ENCODE measurements at places on chromosomes 4 and X.
A peak's percentile ranks its signal among the peaks of the same experiment; 100 is the strongest.

- no peak for DNase-seq
Observed at GRCh38 chr4:98568941-98569663, 89.3 kb downstream of the TSPAN5 start.

- peak; percentile 52 for DNase-seq
Observed at GRCh38 chr4:6695660-6696610, 2.3 kb downstream of the S100P start.

DNA sequence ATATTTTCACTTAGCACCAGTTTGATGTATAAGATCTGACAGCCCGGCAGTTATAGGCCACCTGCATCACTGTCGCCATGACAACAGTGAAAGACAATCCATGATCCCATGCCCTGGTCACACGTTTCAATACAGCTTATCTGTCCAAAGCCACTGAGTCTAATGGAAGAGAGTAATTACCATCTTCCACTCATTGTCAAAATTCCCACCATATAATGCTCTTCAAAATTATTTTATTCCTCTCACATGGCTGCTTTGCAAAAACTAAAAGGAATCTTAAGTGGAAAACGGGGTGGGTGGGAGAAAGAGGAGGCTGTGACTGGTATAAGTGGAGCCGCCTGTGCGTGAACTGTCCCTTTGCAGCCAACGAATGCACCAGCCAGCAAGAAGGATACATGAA is 44.2 kb downstream of the MAML3 start:
- DNase-seq: no peak

DNA sequence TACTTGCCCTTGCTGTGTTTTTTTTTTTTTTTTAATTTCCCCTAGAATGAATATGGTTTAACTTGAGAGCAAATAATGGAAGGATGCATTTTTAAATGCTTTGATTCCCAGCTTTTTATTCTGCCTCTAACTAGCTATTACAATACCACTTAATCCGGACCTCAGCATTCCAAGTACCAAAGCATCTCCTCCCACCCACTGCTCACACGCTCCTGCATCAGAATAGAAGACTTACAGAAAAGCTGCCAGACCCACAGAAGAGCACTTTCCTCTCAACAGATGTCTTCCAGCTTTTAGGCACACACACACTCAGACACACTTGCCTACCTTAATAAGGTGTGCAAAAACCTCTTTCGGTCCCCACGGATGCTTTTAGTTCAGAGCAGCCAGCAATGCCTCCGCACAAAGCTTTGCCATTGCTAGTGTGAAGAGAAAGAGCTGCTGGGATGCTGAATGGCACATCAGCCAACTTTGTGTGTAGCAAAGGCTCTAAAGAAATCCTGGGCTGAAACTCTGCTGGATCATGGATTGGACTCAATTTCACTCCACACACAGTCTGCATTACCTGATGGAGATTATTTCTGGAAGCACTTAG is 1056.2 kb downstream of the DMD start:
- DNase-seq: no peak

DNA sequence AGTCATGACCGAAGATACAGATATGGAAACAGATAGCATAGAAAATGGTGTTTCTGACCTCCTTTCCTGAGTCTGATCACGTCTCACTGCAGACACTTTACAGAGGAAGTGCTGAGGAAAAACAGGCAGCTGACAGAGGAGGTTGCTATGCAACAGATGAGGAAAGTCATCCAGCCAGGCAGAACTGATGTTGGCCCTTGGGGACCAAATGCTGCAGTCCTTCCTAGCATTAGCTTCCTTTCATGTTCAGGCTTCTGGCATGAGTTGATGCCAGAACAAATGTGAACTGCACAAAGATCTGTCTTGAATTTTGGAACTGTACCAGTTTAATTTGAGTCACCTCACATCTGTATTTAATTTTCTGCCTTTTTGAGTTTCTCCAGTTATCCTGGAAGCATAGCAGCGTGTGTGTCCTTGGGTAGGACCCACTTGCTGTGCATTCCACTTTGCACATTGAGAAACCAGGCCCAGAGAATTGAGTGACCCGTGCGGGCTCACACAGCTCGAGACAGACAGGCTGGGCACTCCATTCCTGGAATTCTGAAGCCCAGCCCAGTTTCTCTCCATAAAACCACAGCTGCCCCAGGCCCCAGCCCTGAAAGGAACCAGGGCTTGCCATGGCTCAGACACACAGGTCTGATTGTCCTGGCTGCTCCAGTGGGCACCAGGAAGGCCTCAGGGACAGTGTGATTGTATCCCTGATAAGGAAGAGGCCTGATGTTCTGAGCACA is 1.4 kb upstream of the MAGED1 start:
- no peak for DNase-seq

- DNase-seq: no peak
Observed at GRCh38 chrX:7164174-7164573, 16.2 kb upstream of the PUDP start.

DNA sequence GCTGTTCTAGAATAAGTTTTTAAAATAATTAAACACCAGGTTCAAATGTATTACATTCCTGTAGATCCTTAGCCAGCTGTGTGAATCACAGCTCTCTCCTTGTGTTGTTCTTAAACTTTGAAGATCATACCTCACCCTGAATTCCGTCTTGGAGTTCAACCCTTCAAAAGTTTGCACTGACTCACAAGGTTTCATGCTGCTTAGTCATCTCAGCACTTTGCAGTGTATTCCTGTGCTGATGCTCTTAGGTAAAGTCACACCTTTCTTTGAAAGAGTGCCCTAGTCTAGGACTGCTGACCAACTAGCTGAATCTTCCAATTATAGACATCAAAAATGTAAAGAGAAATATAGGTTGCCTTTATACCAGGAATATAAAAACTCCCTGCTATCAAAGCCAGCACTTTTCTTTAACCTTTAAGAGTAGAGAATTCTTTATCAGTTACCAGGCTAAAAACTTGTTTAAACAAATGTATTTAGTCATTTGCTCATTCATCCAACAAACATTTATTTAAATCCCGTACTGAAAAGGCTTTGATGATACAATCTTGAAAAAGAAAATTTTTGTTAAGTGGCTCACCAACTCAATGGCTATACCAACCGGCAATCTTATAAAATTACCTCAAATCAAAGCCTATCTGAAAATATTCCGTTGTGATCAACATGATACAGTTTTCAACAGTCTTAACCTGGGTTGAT is 169.7 kb downstream of the RAP1GDS1 start:
- DNase-seq: no peak

DNA sequence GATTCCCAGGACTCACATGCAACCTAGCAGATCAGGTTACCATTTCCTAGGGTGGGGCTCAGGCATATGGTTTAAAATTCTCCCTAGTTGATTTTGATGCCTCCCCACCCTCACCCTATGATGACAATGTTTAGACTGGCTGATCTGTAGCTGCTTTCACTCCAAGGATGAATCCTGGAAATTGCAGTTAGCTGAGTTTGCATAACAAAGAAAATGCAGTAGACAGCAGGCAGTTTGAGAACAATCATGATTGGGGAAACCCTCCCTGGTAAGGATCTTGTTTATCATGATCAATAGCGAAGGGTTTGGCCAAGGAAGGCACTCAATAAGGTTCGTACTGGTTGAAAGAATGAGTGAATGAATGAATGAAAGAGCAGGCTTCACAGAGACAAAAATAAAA is 2.1 kb downstream of the ZNF518B start:
- DNase-seq: no peak

GRCh38 chr4:72016011-72016410 is 15.8 kb upstream of the NPFFR2 start:
- DNase-seq: no peak

DNA sequence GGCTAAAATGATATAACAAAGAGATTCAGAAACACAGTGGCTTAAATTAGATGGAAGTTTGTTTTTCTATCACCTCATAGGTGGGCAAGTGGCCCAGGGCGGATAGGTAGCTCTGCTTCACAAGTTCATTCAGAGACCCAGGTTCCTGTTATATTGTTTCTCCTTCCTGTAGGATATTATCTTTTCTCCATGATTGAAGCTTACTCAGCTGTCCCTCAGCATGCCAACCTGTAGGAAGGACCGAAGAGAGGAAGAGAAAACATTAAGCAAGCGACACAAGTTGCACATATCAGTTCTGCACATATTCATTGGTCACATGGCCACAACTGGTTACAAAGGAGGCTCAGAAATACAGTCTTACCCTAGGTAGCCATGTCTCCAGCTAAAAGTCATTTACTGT is 6.9 kb downstream of the KLHL5 start:
- DNase-seq: no peak

GRCh38 chrX:72046447-72046846 is 85.3 kb downstream of the RTL5 start:
- no peak for DNase-seq

GRCh38 chr4:7007142-7007907 is 35.8 kb upstream of the TADA2B start:
- DNase-seq: no peak

DNA sequence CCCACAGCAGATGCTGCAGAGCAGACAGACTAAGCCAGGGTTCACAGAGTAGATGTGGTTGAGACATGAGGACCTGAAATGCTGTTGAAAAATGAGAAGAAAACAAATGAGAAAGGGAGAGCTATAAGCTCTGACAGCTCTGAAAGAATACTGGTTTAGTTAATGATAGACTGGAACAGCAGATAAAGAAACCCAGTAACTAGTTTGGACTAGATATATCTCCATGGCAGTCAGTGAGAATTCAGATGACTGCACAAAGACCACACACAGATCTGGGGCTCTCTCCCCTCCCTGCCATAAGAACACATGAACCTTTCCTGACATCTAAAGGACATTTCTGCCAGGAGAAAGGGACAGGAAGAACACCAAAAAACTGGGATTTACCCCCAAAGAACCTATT is 8.2 kb downstream of the NAA11 start:
- DNase-seq: no peak

DNA sequence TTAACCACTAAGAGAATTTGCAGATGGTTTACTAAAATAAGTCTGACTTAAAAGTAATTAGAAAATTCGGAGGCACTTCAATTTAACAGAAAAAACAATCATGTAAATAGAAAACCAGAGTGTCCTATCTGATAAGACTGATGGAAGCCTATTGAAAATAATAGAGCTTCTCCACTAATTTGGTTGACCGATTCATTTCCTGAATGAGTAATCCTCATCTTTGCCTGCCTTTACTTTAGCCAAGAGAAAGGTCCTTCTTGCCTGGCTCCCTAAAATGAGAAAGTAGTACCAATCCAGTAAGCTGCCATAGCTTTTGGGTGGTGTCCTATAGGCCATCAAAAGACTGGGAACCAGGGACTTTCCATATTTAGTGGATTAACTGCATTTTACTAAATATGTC is 48.4 kb downstream of the KCNIP4 start:
- no peak for DNase-seq

GRCh38 chr4:184287697-184288255 is 70.1 kb upstream of the ENPP6 start:
- DNase-seq: no peak

- no peak for DNase-seq
Observed at GRCh38 chr4:168076989-168077725, 15.2 kb upstream of the ANXA10 start.

DNA sequence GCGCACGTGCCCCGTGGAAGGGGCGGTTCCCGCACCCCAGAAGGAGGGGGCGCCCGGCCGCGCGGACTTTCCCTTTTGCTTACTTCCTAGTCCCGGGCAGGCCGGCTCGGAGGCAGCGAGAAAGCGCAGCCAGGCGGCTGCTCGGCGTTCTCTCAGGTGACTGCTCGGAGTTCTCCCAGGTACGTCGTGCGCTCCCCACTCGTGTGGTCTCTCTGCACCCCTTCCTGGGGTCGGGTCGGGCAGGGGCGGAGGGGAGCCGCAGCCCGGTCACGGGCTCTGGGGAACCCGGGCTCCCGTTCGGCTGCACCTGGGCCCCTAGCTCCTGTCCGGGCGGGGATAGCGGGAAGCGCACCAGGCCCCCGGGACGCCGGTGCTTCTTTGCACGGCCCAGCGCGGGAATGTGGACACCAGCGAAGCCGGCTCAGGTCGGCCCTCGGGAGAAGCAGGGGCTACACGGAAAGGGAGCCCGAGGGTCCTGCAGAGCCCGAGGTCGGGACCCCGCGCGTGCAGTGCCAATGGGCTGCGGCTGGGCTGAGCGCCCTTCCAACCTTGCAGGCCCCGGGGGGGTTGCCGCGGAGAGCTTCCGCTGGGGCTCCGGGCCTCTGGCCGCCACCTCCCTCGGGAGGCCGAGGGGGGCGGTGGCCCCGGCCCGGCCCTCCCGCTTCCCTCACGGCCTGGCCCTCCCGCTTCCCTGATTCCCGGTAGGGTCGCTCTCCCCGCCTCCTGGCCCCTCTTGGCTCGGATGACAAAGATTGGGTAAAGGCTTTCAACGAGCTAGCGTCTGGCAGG is at the start of gene TLR2:
Gene TLR2 (plus strand): TSS at position 99 of the 789 bp plus-strand sequence. CDS start 18,628 bp downstream, outside the sequence.
- DNase-seq: peak; percentile 50

DNA sequence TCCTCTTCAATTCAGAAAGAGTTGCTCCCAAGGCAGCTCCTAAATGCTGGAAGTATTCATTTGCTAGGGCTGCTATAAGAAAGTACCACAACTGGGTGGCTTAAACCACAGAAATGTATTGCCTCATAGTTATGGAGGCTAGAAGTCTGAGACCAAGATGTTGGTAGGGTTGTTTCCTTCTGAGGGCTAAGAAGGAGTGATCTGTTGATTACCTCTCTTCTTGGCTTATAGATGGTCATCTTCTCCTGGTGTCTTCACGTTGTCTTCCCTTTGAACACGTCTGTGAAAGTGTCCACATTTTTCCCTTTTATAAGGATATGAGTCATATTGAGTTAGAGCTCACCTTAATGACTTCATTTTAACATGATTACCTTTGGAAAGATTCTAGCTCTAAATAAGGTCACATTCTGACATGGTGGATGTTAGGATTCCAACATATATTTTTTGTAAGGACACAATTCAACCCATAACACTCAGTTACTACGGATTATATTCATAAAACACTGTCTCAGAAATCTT is 266.3 kb downstream of the SPATA18 start:
- DNase-seq: no peak

DNA sequence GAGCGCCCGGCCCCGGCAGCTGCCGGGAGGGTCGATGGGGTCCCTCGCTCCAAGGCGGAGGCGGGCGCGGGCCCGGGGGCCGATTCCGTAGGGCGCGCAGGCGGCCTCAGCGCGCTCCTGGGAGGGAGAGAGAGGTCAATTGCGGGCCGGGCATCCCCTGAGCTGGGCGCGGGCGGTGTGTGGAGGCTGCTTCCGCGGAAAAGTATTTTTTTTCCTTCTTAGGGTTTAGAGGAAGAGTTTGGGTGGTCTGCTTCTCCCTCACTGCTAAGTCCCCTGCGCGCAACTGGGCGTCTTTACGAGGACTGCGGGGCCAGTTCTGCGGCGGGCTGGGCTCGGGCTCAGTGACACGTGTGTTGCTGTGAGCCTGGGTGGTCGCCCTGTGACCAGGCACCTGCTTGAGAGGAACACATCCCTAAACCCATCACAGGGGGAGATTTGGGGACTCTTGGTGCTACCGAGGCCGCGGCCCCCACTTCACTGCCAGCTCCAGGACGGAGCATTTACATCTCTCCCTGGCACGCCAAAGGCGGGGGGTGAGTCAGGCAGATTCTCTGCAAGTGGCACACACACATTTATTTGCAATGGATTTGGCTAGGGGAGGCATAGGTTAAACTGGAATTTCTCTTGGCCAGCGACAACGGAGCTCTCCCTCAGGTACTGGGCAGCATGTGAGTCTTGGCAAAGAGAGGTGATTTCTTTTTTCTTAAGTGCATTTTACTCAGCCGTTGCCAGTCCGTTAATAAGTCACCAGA is 151.2 kb upstream of the SLC4A4 start:
- no peak for DNase-seq
